ENCODE measurements at places on chromosomes 4 and X.

DNA sequence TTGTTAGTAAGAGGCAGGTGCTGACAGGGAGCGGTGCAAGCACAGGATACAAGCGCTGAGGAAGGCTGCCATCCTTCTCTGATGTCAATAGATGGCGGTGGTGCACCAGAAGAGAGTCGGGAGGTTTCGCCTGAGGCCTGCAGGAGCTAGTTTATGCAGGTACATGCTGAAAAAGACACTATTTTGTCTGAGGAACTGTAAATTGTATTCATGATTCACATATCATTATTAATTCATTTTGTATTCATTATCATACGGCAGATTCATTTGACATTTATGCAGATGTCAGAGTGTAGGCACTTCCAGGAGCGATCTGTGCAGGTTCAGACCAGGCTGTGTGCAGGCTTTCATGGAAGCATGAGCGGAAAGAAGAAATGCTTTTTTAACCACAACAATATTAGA is 824.0 kb downstream of the STIM2 start:
- no peak for DNase-seq

DNA sequence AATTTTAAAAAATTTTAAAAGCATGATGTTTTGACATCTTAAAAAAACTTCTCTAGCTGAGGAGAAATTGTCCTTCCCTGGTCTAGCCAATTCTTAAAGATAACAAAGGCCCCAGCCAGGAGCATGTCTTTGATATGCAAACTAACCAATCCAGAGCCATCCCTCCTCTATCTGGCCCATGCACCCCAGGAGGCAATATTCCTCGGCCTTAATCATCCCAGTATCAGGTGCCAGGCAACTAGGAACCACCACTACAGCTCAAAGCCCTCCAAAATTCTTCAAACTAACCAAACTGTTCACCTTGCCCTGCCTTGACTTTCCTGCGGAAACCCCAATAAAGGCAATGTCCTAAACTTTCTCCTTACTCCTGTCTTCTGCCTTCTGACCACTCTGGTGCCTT is 97.8 kb upstream of the USP9X start:
- no peak for DNase-seq

GRCh38 chr4:2702361-2702760 is 53.8 kb downstream of the TNIP2 start:
- DNase-seq: no peak

GRCh38 chr4:183139058-183139750 is 40.1 kb downstream of the WWC2 start:
- DNase-seq: no peak

- no peak for DNase-seq
Observed at GRCh38 chrX:44462850-44463249, 79.8 kb downstream of the FUNDC1 start.

- no peak for DNase-seq
Observed at GRCh38 chr4:13559413-13559812, 15.1 kb upstream of the NKX3-2 start.

All from activated gamma-delta T cell (primary cell).